ENCODE measurements at places on chromosomes 5 and 9. TPM values are rescaled to one million over a fixed set of nuclear protein-coding genes. Genes with fewer than 3 reads are reported as not detected.

The FYB1 gene
- not detected for total RNA-seq

The EIF4E1B gene
- total RNA-seq, result not detected

The TMOD1 gene
- total RNA-seq, result not detected

The CCNI2 gene
- total RNA-seq, result not detected

The CIZ1 gene
- total RNA-seq, result 13.7 TPM

The SCGB3A2 gene
- not detected for total RNA-seq

The PCDHGB7 gene
- total RNA-seq, result not detected

Data from G401 (cell line).